ENCODE measurements at places on chromosomes 1 and 21. TPM values are rescaled to one million over a fixed set of nuclear protein-coding genes. Genes with fewer than 3 reads are reported as not detected.

DNA sequence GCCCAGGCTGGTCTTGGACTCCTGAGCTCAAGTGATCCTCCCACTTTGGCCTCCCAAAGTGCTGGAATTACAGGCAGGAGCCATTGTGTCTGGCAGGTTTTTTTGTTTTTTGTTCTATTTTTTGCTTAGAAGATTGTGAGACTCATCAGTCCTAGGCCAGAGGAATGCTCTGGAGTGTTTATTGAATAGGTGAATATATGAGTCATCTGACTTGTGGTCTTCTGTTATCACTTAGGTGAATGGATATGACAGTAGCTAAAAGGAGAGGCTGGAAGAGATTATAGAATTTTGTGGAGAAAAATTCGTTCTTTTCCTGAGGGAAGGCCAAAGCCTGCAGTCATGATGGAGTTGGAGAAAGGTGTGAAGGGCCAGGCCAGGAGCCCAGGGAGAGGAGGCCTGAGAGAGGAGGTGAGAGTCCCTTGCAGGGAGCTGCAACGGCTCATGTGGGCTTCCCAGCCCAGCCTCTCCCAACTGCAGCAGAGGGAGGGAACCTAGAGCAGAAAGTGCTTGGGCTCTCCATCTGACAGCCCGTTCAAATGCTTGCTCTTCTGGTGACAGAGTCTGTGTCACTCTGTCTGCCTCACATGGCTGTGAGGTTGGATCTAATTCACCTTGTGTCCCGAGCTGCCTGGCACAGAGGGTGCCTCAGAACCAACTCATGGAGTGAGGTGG lies 31.6 kb upstream of the ACOT11 start:
- H3K4me3 ChIP-seq, result no peak overlapping the region
- H3K36me3 ChIP-seq, result no peaks in the 10 kb centered on the region
- no peaks in the 10 kb centered on the region for H3K27me3 ChIP-seq
- H3K27ac ChIP-seq, result no peak overlapping the region
- no peaks in the 10 kb centered on the region for H3K4me1 ChIP-seq

DNA sequence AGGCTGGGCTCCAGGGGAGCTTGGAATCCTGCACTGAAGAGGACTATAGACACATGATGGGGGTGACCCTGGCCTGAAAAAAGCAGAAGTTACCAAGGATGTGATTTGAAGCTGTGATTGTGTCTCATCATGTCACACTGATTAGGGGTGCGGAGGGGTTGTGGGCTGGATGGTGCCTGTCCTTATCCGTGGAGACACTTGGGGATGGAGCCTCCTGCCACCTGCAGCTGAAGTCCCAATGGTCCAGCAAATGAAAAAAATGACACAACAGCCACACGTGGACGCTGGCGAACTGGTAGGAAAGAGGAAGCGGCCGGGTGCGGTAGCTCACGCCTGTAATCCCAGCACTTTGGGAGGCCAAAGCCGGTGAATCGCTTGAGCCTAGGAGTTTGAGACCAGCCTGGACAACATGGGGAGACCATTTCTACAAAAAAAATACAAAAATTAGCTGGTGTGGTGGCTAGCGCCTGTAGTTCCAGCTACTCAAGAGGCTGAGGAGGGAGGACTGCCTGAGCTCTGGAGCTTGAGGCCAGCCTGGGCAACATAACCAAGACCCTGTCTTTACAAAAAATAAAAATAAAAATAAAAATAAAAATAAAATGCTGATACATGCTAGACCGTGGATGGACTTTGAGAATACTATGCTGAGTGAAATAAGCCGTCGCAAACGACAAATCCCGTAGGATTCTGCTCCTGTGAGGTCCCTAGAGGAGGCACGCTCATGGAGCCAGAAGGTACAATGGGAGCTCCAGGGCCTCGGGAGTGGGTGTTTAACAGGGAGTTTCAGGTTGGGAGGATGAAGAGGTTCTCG lies 838 bp upstream of the IBA57 start:
- no peak for DNase-seq
- peaks cover 4% of the 10 kb centered on the region for H3K27me3 ChIP-seq
- no peaks in the 10 kb centered on the region for H3K36me3 ChIP-seq
- peak overlapping the region; percentile 73 for H3K4me3 ChIP-seq
- H3K27ac ChIP-seq, result peak overlapping the region; percentile 99
- peaks cover 5% of the 10 kb centered on the region for H3K4me1 ChIP-seq

DNA sequence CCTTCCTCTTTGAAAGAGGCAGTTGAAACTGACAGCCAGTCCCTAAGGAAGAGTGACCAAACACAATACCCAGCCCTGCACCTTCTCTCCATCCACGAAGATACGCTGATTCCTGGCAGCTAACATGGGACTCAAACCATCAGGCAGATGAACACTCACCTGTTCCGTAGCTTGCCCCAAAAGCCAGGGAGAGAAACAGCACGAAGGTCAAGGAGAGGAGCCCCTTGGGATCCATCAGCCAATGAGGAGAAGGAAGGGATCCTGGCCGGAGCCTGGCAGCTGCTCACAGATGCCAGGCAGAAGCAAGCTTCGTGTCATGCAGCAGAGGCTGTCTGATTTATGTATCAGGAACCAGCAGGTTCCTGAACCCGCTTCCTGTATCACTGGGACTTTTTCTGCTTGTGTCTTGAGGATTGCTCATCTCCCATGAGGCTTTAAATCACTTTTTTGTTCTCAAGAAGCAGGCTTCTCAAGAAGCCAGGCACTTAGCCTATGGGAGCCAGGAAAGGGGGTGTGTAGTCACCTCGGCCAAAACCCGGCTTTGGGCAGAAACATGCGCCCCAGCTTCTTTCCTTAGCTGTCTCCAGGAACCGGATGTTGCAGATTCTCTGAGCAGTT lies at the start of gene SLAMF1:
TSS of gene SLAMF1 (minus strand) at position 334 of the 618 bp plus-strand sequence. CDS start at position 235, 99 bp downstream.
- no peak within 1 kb of the TSS for H3K4me3 ChIP-seq
- no peaks in the 10 kb centered on the region for H3K4me1 ChIP-seq
- no peaks in the 10 kb centered on the region for H3K36me3 ChIP-seq
- no peak within 1 kb of the TSS for H3K27ac ChIP-seq
- no peak for DNase-seq

DNA sequence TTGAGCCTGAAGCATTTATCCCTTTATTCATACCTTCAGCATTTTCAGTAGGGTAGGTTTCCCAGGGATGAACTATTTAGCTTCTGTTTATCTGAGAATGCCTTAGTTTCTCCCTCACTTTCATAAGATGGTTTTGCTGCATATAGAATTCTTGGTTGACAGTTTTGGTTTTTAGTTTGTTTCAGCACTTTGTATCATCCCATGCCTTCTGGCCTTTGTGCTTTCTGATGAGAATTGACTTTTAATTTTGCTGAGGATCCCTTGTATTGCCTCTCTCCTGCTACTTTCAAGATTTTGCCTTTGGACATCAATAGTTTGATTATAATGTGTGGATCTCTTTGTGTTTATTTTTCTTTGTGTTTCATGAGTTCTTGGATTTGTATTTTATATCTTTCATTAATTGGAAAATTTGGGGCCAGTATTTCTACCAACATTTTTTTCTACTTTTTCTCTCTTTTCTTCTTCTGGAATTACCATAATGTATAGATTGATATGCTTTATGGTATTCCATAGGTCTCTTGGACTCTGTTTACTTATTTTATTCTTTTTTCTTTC lies 236.6 kb downstream of the LBR start:
- DNase-seq, result no peak
- H3K36me3 ChIP-seq, result peaks cover 4% of the 10 kb centered on the region
- no peak overlapping the region for H3K4me3 ChIP-seq
- no peaks in the 10 kb centered on the region for H3K4me1 ChIP-seq
- H3K27me3 ChIP-seq, result no peaks in the 10 kb centered on the region

- no peak overlapping the region for H3K27ac ChIP-seq
- no peak for DNase-seq
- H3K4me3 ChIP-seq, result no peak overlapping the region
- no peaks in the 10 kb centered on the region for H3K4me1 ChIP-seq
- H3K27me3 ChIP-seq, result no peaks in the 10 kb centered on the region
Observed at GRCh38 chr1:202072211-202072765, 50.4 kb upstream of the GPR37L1 start.

DNA sequence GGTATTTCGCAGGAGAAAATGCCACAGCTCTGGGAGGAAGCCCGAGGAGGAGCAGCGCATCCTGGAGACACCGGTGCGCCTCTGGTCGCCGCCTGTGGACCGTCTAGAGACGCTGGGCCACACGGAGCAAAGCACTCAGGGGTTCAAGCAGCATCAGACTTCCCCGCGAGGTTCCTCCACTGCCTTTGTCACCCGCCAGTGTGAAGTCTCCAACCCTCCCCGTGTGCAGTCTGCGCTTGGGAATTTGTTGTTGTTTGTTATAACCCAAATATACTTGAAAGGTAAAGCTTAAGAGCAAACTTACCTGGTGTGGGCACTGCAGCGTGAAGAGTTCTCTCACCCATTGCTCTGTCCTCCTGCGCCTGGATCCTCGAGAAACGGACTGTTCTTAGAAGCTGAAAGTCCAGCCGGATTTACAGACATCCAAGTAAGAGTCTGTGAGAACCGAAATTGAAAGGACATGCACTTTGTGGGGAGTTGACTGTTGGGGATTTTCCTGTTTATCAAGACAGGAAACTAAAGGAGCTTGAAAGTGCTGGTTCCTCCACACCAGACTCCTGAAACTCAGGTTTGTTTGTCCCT lies at the start of gene GBP4:
TSS of gene GBP4 (minus strand) at position 452 of the 582 bp plus-strand sequence. CDS start at position 344, 108 bp downstream.
- no peaks in the 10 kb centered on the region for H3K36me3 ChIP-seq
- H3K4me3 ChIP-seq, result peak within 1 kb of the TSS; percentile 65
- no peak for DNase-seq
- H3K27ac ChIP-seq, result peak within 1 kb of the TSS; percentile 64
- H3K27me3 ChIP-seq, result no peaks in the 10 kb centered on the region
- no peaks in the 10 kb centered on the region for H3K4me1 ChIP-seq

The FALEC gene
- total RNA-seq, result 2.2 TPM

The NCMAP gene
- total RNA-seq, result 8.2 TPM
